ENCODE measurements at places on chromosomes 16 and 17.

- DNase-seq: peak; percentile 75
Observed at GRCh38 chr17:57833179-57833939, 16.5 kb downstream of the MRPS23 start.

DNA sequence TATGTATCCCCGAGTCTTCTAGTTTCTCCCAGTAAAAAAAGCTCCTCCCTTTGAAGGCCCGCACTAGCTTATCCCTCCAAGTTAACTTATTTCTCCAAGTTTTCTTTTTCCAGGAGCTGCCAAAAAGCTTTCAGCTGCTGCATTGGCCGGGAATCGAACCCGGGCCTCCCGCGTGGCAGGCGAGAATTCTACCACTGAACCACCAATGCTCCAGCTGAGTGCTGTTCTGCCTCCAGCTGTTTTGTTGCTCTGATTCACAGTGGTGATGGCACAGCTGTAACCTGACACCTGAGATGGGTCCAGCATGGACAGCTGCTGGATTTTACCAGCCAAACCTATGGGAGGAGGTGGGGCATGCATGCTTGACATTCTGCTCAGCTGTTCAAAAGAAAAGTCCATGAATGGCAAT lies 22.1 kb downstream of the VAC14 start:
- peak; percentile 86 for DNase-seq

DNA sequence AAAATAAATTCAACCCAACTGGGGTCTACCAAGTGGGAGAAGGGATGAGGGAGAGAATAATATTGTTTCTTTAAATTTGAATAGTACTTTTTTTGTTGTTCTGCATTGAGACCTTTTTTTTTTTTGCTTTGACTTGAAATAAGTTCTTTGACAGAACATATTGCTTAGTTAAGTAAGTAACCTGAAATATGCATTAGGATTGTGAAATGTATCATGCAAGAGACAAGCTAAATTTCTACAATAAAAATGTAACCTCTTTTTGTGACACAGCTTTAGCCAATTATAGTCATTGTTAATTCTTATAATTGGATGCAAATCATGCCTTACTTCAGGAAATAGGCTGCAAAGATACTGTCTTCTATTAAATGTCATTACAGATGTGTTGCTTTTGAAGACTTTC lies 150.0 kb upstream of the GOT2 start:
- no peak for DNase-seq

GRCh38 chr16:54806378-54806777 lies 124.3 kb upstream of the IRX5 start:
- DNase-seq: no peak

DNA sequence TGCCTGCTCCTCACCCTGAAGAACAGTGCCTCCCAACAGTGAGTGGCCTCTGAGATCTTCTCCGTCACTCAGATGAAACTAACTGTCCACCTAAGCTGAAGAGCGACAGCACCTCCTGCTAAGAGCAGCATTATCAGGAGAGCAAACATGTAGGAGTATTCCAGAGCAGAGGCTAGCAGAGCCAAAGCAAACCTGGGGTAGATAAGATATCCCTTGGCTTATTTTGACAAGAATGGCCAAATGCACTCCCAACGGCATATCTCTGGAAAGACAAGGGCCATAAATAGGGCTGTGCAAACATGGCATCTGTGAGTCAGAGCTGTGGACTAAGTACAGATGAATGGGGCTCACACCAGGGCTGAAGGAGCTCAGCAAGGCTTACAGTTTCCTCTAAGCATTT lies 96.3 kb downstream of the NDEL1 start:
- peak; percentile 63 for DNase-seq

GRCh38 chr16:79009896-79010295 lies 590.6 kb downstream of the MAF start:
- DNase-seq: no peak

DNA sequence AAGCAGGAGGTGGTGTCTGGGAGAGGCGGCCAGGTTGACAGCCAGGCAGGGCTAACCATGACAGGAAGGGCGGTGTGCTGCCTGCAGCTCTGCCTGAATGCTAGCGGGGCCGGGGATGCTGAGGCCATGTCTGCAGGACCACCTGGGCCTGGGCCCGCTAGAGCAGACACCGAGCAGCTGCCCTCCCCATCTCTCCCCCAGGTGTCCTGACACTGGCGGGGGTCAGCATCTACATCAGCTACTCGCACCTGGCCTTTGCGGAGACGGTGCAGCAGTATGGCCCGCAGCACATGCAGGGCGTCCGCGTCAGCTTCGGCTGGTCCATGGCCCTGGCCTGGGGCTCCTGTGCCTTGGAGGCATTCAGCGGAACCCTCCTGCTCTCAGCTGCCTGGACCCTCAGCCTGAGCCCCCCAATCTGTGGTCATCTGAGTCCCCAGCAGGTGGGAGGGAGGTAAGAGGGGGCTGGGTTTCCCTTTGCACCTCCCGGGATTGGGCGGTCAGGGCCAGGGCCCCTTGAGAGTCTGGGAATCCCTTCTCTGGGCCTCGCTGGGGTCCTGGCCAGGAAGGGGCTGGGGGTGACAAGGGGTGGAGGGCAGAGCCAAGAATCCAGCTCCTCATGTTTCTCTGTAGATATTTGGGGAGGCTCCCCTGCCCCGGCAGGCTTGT lies 7.5 kb downstream of the TMEM235 start:
- DNase-seq: no peak

GRCh38 chr16:50079397-50080140 lies 13.8 kb downstream of the HEATR3 start:
- no peak for DNase-seq

- peak; percentile 69 for DNase-seq
Observed at GRCh38 chr17:47785538-47786123, 36.0 kb downstream of the OSBPL7 start.

GRCh38 chr17:77790143-77790829 lies 168.2 kb upstream of the TNRC6C start:
- no peak for DNase-seq

DNA sequence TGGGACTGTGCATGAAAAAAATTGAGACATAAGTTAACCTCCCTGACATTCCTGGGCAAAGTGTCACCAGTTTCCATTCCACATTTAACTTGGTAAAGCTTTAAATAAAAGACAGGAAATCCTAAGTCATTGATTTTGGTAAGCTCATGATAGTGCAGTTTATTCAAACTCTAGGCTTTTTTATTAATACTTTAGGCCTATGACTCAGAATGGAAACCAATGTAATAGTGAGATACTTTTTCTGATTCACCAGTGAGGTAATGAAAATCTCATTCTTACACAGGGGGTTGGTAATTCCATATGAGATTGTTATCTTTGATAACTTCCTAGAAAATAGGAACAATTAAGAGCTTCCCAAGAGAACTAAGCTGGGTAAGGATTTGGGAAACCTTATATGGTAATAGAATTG lies 91.1 kb downstream of the NLK start:
- no peak for DNase-seq

GRCh38 chr16:75606507-75606906 lies 16.6 kb downstream of the ADAT1 start:
- DNase-seq: no peak

- DNase-seq: no peak
Observed at GRCh38 chr17:68612209-68612922, 11.2 kb upstream of the FAM20A start.

DNA sequence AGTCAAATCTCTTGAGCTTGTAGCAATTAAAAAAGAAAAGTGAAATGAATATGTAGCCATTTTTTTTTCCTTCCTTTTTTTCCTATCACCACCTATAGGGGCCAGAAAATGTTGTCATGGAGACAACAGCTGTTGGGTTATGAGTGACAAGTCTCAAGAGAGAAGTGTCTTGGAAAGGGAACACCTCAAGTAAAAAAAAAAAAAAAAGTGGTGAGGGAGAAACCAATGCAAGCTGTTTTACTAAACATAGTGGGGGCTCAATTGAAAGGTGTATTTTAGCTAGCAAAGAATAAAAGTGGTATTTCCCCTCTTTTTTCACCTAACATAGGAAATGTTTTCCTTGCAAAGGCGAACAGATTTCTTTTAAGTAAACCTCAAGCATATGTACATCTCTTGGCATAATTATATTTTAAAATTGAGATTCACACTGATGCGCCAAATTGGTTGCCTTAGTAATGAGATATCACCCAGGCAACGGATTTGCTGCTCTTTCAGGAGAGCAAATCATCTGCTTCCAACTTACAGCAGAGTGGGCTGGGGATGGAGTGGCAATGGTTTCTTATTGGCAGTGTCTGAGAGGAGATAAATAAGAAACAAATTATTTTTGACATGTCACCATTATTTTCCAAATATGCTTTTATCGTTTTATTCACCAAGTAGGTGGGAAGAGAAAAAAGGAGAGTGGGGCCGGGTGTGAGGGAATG lies 183.6 kb downstream of the MYO1D start:
- no peak for DNase-seq

- DNase-seq: no peak
Observed at GRCh38 chr16:52078716-52079655, 468.0 kb downstream of the TOX3 start.

DNA sequence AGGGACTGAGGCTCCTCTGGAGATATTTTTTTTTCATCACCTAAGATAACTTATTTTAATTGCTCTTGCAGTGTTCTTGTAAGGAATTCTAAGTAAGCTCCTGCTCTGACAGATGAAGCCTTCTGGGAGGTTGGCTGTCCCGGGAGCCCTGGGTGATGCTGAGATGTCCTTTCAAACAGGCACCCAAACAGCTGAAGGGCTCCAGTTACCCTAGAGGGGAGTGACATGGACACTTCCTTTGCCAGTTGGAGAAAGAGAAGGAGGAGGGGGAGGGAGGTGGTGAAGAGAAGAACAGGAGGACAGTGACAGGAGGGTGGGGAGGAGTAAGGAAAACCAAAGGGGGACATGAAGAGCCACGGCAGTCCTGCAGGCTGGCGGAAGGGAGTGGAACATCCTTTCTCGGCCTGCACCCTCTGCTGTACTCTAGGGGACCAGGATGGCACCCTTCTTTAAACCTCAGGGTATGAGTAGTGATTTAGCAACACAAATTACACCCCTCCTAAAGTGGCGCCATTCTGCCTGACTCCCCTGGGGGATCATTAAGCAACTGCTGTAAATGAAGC lies 51.8 kb downstream of the MYH3 start:
- no peak for DNase-seq

- DNase-seq: no peak
Observed at GRCh38 chr17:79223953-79224352, 149.3 kb downstream of the ENGASE start.

- DNase-seq: peak; percentile 87
Observed at GRCh38 chr17:42517516-42517915, 18.5 kb upstream of the NAGLU start.

DNA sequence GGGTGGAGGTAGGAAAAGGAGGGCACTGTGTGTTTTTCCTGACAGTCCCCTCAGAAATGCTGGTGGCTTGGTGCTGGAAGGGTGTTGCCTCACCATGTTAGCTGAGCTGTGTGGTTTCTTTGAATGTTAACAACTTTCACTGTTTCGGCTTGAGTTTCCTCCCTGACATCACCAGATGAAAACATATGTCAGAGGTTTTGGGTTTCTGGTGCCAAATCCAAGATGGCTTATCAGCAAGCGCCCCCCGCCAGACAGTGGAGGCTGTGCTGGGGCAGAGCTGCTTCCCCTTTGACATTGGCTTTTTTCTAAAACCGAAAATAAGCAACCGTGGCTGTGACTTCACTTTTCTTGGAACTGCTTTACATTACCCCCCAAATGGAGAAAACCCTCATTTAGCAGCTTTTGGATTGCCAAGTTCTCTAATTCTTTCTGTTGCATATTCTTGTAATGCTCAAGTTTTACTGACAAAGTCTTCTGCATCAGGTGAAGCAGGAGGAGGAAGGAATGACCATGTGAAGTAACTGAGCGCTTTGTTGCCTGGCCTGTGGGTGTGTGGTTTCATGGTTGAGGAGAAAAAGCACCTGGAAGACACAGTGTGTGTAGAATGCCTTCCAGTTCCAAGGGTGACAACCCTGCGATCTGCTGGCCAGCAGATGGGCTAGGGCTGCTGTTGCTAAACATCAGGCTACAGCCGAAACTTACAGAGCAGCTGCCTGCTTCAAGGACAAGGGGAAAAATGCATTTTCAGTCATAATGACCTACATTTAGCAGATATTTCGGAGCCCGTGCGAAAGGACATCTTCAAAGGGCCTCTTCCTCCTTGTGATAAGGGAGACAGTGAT lies 9.7 kb downstream of the RMI2 start:
- DNase-seq: peak; percentile 72

- DNase-seq: peak; percentile 92
Observed at GRCh38 chr17:40331743-40332641, 23.0 kb downstream of the RARA start.

DNA sequence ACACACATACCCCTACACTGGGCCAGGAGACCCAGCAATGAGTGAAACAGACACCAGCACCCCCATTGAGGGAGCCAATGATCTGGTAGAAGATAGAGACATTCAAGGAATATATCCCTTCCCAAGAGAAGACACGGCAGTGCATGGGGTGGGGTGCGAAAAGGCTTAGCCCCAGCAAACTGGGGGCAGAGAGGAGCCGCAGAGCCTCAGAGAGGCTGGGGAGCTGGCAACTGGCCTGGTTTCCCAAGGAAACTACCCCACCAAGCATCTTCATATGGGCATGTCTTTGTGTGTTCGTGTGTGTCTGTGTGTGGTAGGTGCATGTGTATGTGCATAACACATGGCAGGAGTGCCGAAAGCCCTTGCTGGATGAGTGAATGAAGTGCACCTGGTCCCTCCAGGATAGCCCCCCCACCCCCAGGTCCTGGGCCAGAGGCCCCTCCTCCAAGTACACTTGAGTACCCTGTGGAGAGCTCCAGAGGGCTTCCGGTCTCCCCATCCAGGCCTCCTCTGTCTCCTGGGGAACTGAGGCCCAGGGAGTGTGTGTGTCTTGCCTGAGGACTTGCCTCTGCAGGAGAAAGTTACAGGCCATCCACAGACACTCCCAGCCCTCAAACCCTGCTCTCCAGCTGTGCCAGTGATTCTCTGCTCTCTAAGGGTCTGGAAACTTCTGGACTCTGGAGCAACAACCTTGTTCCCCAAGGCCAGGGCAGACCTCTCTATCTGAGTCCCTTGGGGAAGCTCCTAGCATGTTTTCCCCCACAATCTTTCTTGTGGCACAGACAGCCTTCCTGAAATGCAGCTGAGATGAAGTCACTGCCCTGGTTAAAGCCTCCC lies 15.9 kb downstream of the TBX2 start:
- peak; percentile 5 for DNase-seq

- DNase-seq: no peak
Observed at GRCh38 chr17:77204536-77204935, 63.8 kb downstream of the SEC14L1 start.

DNA sequence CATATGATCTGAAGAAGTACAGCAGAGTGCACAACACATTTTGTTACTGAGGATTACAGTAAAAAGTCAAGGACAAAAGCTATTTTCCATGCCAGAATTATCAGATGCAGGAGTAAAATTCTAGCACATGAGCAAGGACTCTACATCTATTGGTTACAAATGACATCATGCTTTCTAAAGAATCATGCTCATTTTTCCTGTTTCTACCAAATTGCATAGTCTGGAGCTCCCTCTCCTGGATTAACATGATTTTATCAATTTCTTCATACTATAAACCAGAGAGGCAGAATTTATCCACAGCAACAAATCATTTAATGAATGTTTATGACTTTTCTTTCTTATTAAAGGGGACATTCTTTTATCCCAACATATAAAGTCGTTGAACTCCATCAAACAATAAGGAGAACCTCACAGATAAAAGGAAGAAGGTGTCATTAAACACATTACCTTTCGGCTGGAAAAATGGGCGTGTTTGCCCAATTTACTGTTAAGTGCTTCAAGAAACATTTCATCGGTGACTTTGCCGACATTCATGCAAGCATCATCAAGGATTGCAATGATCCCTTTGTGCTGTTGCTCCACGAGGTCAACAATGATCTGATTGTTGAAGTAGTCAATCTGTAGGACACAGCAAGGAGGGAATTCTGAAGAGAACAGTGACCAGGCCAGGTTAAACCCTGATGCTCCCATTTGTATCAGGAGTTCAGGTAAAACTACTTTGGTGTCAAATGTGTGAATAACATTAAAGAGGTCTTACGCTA lies 121.7 kb downstream of the MYO1D start:
- no peak for DNase-seq
